T-helper 17 cell (primary cell): ENCODE measurements at places on chromosomes 1 and 21. TPM values are rescaled to one million over a fixed set of nuclear protein-coding genes. Genes with fewer than 3 reads are reported as not detected.

GRCh38 chr1:49298304-49298703 lies 521.6 kb upstream of the BEND5 start:
- DNase-seq = no peak

- no peak for DNase-seq
Measured at GRCh38 chr21:34552360-34553098, 40.5 kb upstream of the KCNE1 start.

- DNase-seq = no peak
Measured at GRCh38 chr1:100532645-100533044, 5.3 kb upstream of the GPR88 start.

DNA sequence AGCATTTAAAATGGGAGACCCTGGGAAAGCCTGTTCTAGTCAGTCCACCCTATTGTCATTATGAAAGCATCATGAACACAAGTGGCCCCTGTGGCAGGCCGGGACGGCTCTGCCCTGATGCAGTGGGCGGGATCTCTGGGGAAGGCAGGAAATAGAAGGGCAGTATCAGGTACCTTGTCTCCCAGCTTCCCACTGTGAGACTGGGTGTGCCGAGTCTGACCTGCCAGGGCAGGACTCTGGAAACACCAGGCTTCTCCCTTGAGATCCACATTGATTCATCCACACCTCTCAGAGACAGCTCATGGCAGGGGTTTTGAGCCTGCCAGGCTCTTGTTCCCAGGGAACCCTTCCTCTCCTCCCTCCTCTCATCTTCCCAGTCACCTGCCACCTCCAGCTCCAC lies 24.5 kb upstream of the GNPAT start:
- DNase-seq = no peak

MAP1LC3C gene
- total RNA-seq = not detected

DNA sequence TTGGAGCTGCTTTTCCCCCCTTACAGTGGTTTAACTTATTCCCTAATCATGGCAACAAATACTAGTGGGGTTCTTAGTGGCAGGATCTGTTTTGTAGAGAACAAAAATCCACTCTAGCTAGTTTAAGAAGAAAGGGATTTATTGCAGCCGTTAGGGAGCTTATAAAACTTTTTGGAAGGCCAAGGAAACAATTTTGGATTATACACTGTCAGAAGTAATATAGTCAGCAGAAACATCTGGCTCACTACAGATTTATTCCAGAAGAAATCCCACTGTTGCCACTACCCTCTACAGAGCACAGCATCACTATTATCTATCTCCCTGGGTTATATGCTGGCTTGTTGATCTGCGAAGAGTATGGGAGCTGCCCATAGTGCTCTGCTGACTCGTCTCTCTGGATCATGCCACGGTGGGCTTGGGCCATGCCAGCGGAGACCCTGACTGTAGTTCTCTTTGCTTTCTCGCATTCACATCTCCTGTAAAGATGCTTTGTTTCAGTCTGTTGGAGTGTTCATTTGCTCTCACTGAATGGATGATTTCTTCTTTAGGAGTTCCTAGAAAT lies 107.5 kb downstream of the ODF2L start:
- no peak for DNase-seq
